ENCODE measurements at places on chromosomes 6 and 20.

DNA sequence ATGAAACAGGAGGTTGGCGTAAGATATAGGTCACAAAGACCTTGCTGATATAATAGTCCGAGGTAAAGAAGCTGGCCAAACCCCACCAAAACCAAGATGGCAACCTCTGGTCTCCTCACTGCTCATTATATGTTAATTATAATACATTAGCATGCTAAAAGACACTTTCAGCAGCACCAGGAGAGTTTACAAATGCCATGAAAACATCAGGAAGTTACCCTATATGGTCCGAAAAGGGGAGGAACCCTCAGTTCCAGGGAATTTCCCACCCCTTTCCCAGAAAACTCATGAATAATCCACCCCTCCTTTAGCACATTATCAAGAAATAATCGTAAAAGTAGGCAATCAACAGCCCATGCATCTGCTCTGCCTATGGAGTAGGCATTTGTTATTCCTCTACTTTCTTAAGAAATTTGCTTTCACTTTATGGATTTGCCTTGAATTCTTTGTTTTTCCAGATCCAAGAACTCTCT lies 923.4 kb downstream of the QKI start:
- no peak for DNase-seq

- no peak for DNase-seq
Measured at GRCh38 chr6:45502456-45502855, 124.7 kb upstream of the SUPT3H start.

- peak; percentile 57 for DNase-seq
Measured at GRCh38 chr20:12207875-12208274, 290.2 kb downstream of the BTBD3 start.

- DNase-seq, result no peak
Measured at GRCh38 chr6:126477678-126478077, 137.8 kb downstream of the CENPW start.

GRCh38 chr6:108653949-108654348 lies 93.2 kb downstream of the FOXO3 start:
- peak; percentile 66 for DNase-seq

DNA sequence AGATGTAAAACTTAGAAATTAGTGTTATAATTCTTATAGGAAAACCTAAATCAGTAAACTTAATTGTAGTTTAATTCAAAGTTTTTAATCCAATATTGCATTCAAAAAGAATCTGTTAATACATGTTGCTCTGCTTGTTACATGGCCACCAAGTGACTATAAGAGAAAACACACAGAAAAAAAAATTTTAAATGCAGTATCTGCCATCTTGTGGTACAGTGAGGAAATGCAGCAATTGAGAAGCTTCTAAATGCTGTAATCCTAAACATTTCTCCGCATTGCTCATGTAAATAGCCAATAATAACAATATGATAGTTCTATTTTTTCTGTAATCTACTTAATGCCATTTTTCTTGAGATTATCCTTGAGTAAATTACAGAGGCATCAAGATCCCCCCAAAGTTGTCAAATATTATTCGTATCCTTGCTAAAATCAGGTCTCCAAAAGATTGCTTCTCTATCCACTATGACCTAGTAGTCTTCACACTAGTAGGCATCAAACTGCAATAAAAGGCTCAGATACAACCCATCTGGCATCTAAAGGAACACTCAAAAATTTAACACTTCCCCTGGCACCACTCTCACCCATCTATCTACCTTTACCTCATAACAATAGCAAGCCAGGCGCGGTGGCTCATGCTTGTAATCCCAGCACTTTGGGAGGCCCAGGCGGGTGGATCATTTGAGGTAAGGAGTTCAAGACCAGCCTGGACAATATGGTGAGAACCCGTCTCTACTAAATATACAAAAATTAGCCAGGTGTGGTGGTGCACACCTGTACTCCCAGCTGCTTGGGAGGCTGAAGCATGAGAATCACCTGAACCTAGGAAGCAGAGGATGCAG lies 34.6 kb downstream of the HDAC2 start:
- peak; percentile 72 for DNase-seq

DNA sequence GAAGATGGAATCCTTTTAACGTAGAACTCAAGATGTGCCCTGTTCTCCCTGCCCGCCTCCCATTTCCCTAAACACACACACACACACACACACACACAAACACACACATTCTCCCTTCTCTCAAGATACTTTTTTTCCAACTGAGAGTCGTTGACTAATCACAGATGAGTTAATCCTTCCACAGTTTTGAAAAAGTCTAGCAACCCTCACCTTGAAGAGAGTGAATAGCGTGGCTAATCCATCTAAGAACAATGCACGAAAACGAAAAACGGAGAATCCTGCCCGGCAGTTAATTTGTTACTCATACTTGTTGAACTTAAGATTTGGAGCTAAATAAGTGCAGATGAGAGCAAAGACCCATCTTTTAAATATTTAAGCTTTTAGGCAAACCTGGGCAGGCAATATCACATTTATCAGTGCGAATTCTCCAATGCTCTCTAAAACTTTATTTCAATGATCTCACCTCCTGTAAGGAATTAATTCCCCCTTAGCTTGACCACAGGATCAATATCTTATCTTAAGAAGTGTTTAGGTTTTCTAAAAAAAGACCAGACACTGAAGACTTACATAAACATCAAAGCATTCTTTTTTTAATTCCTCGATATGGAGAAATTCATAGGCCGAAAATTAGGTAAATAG lies 1.1 kb downstream of the AGPAT4 start:
- DNase-seq, result peak; percentile 75

DNA sequence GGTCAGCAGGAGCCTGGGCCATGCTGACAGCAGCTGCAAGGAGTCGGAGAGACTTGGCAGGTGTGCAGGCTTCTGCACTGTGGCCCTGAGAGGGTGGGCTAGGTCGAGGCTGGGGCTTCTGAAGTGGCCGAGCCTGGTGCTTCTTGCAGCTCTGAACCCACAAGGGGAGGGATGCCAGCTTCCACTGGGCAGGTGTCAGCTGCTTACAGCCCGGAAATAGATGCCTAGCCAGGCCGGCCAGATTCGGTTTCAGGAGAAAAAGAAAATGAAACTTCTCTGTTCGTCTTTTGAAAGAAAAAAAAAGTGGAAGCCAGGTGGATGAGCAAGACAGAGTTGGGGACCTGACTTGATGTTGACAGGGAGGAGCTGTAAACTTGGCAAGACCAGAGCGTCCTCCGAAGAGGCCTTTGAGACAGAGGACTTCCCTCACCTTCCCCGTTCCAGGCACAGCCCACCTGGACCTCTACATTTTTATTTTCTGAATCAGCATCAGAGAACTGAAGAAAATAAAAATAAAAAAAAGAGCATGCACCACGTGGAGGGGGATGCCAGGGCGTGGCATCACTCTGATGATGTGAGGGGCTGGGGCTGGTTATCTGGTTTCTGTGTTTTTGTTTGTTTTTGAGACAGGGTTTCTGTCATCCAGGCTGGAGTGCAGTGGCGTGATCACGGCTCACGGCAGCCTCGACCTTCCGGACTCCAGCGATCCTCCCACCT lies at the start of gene ZBP1:
TSS of gene ZBP1 (minus strand) at position 153 of the 717 bp plus-strand sequence. CDS start at position 22, 131 bp downstream.
- DNase-seq, result no peak

GRCh38 chr20:47108994-47109393 lies 214.4 kb downstream of the EYA2 start:
- no peak for DNase-seq

GRCh38 chr20:59616306-59616705 lies 12.0 kb downstream of the PHACTR3 start:
- no peak for DNase-seq

GRCh38 chr6:47057830-47058540 lies 15.9 kb upstream of the ADGRF1 start:
- peak; percentile 20 for DNase-seq

DNA sequence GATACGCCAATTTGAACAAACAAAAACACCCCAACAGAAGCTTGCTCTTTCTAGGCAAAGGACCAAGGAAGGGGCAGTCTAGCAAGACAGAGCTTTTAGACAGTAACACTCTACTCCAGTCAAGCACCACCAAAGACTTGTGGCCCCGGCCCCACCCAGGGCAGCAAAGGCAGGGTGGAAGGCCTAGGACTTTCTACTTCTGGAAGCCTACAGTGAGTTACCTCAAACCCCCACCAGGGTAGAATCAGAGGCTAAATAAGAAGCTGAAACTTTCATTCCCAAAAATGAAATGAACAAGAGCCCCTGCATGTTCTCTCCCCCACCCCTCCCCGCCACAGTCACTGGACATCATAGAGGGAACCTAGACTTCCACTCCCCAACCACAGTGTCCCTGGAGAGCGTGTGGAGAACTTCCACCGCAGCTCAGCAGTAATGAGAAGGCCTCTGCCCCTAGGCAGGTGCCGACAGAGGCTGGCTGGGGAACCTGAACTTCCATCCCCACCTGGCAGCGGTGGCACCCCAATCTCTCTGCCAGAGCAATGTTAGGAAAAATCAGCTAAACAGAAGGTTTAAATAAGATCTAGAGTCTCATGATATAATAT lies 40.0 kb downstream of the KATNA1 start:
- DNase-seq, result no peak

DNA sequence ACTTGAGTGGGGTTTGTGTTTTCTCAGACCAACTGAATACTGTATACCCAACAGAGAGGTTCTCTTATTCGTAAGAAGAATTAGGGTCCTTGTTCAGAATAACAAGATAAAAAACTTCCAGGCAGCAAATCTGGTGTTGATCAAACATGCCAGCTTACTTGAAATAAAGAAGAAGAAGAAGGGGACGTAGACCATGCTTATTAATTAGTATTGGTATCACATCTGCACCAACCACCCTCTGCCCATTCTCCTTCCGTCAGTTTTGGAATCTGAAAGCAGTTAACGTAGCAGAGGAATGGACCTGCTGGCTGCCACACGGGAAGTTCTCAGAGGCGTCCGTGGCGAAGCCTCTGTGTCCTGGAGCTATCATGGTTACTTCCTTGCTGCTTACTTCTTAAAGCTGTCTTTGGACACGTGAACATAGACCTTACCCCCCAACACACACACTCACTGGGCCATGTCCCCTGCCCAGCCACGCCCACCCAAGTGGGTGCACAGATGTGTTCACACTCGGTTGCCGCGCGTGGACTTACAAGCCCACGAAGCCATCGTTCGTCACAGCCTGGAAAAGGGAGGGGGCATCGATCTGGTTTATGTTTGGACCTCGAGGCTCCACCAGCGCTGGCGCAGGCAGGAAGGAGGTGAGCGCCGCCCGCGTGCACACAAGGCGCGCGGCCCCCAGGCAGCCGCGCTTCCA lies 4.1 kb upstream of the DLL1 start:
- no peak for DNase-seq
